ENCODE measurements at places on chromosomes 3 and 15. TPM values are rescaled to one million over a fixed set of nuclear protein-coding genes. Genes with fewer than 3 reads are reported as not detected.

The PRRT3 gene
- total RNA-seq: 1.8 TPM

The CHP1 gene
- total RNA-seq: 354 TPM

The FGF7 gene
- 2.6 TPM for total RNA-seq

The TRAK1 gene
- 61.8 TPM for total RNA-seq

The TMPRSS7 gene
- 0.12 TPM for total RNA-seq

DNA sequence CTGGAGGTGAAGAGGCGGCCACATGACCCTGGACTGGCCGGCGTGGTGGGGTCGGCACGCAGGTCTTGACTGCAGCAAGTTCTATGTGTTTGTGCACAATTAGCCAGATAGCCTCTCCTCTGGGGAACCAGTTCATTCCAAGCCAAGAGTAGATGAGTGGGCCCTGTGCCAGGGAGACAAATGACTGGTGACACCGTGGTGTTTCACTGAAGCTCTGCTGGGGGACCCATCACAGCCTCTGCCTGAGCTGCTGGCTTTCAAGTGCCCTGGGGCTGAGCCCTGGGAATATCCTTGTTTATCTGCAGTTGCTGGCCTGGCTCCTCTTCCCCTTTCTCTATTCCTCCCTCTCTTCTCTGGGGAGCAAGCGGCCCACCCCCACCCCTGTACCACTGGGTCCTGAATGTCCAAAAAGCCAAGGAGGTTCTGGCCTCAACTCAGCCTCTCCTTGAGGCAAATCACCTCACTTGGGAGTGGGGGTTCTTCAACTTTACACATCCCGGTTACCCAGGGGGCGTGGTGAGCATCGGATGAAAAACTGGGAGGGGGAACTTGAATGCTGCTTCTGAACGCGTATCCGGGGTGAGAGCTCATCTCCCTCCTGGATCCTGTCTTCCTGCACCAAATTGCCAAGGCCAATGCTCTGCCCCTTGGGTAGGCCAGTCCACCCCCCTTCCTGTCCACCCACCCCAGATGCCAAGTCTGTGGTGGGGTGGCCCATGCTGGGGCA lies 199.6 kb upstream of the LYSMD4 start:
- DNase-seq: no peak

GRCh38 chr15:99966815-99967214 lies 233.6 kb upstream of the LYSMD4 start:
- no peak for DNase-seq

GRCh38 chr15:56969265-56969895 lies 50.9 kb downstream of the TCF12 start:
- no peak for DNase-seq

GRCh38 chr3:190810957-190811356 lies 51.5 kb downstream of the GMNC start:
- DNase-seq: no peak

GRCh38 chr3:182309120-182309519 lies 484.2 kb upstream of the ATP11B start:
- no peak for DNase-seq

Data from mucosa of descending colon (tissue), 3 donors.